CD8-positive, alpha-beta memory T cell (primary cell): ENCODE measurements at places on chromosomes 1 and 21. TPM values are rescaled to one million over a fixed set of nuclear protein-coding genes. Genes with fewer than 3 reads are reported as not detected.
A peak's percentile ranks its signal among the peaks of the same experiment; 100 is the strongest.

- no peaks in the 10 kb centered on the region for H3K4me1 ChIP-seq
- no peak overlapping the region for H3K27ac ChIP-seq
Measured at GRCh38 chr1:210557426-210558077, 228.8 kb downstream of the HHAT start.

BRDT gene
- total RNA-seq = not detected

FCRL5 gene
- total RNA-seq = not detected

GRCh38 chr1:116277840-116278540, 95.1 kb upstream of the ATP1A1 start:
- no peaks in the 10 kb centered on the region for H3K27me3 ChIP-seq
- no peak overlapping the region for H3K27ac ChIP-seq
- H3K4me3 ChIP-seq = no peak overlapping the region
- DNase-seq = no peak

- H3K4me1 ChIP-seq = peaks cover 27% of the 10 kb centered on the region
- H3K4me3 ChIP-seq = no peak overlapping the region
- no peaks in the 10 kb centered on the region for H3K27me3 ChIP-seq
- no peaks in the 10 kb centered on the region for H3K36me3 ChIP-seq
- no peak overlapping the region for H3K27ac ChIP-seq
Measured at GRCh38 chr1:23916209-23917131, 3.3 kb upstream of the CNR2 start.

DNA sequence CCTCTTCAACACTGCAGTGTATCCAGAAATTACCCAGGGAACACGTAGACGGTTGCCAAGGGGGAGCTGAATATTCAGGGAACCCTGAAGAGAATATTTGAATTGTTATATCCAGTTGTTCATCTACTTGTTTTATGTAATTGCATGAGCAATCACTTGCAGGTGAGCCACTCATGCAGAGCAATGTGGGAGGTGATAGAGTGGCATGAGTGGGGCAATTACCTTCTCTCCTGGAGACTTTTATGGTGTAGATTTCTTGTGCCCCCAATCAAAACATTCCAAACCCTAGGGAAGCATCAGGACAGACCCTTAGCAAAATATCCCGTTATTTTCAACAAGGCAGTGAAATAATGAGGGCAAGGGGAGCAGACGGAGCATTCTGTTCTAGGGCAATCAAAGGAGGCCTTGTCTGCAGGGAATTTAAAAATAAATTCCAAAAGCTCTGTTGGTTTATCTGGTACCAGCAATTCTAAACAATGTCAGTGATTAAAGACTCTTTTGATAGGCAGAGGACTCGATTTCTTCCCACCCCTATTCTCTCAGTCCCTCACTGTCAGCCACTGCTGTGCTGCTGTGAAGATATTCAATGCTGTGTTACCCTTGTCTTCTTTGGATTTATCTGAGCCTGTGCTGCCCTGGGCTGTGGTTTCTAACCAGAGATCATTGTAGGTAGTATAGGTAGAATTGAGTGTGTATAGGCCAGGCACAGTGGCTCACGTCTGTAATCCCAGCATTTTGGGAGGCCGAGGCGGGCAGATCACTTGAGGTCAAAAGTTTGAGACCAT, 180.2 kb upstream of the MAP1LC3C start:
- no peak overlapping the region for H3K4me3 ChIP-seq
- no peak for DNase-seq
- no peaks in the 10 kb centered on the region for H3K27me3 ChIP-seq
- no peak overlapping the region for H3K27ac ChIP-seq

DNA sequence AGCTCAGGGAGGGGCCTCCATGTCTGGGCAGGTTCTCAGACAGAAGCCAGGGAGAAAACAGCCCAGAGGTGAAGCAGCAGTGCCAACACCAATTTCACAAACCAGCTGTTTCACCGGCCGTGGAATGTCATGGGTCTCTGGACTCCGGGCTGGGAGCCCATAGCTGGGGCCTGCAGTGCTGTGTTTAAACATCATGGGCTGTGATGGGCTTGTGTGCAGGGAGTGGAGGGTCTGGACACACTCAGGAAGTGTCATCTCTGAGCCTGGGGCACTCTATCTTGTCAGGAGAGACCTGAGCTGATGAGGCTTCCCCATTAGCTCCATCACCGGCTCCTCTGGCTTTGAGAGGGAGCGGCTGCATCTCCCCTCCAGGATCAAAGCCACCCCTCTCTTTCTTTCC, 173.6 kb upstream of the IGSF21 start:
- DNase-seq = no peak
- no peak overlapping the region for H3K4me3 ChIP-seq
- H3K27ac ChIP-seq = no peak overlapping the region
- no peaks in the 10 kb centered on the region for H3K27me3 ChIP-seq

- H3K4me3 ChIP-seq = no peak overlapping the region
- H3K27me3 ChIP-seq = no peaks in the 10 kb centered on the region
Measured at GRCh38 chr21:9750341-9751086, 770.9 kb upstream of the TPTE start.

- peaks cover 10% of the 10 kb centered on the region for H3K4me1 ChIP-seq
- H3K27me3 ChIP-seq = no peaks in the 10 kb centered on the region
- H3K27ac ChIP-seq = no peak overlapping the region
- DNase-seq = peak; percentile 9
Measured at GRCh38 chr1:221435504-221435904, 306.4 kb downstream of the DUSP10 start.

- H3K4me1 ChIP-seq = peaks cover 30% of the 10 kb centered on the region
- DNase-seq = peak; percentile 40
- H3K27ac ChIP-seq = no peak overlapping the region
- peaks cover 4% of the 10 kb centered on the region for H3K27me3 ChIP-seq
- H3K4me3 ChIP-seq = peak overlapping the region; percentile 42
Measured at GRCh38 chr21:42614396-42614795, 39.0 kb upstream of the PDE9A start.

DNA sequence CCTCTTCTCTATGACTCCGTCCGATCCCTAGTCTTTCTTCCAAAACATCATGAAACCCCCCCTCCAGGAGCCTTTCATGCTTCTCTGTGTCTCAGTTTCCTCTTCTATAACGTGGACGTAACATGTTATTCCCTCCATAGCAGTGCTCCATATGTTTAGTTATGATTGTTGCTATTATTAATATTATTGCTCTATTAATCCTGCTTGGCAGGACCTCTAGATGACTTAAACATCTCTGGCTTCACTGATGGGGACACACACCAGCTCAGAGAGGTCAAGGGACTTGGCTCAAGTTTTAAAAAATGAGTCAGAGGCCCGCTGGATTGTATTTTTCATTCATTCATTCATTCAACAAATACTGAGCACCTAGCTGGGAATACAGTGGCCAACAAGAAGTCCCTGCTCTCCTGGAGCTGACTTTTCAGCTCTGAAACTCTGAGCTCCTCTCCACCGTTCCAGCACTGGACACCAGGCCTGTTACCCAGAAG, 404 bp upstream of the CPLANE2 start:
- H3K27me3 ChIP-seq = no peaks in the 10 kb centered on the region
- H3K4me1 ChIP-seq = peaks cover 24% of the 10 kb centered on the region
- no peak for DNase-seq

TRIM45 gene
- total RNA-seq = 0.84 TPM

KRTAP12-2 gene
- not detected for total RNA-seq

DNA sequence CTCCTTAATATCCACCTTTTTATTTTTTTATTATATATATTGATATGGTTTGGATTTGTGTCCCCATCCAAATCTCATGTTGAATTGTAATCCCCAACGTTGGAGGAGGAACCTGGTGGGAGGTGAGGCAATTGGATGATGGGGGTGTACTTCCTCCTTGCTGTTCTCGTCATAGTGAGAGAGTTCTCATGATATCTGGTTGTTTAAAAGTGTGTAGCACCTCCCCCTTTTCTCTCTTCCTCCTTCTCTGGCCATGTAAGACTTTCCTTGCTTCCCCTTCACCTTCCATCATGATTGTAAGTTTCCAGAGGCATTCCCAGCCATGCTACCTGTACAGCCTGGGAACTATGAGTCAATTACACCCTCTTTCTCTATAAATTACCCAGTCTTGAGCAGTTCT, 22.7 kb upstream of the CCSAP start:
- H3K4me1 ChIP-seq = no peaks in the 10 kb centered on the region
- no peaks in the 10 kb centered on the region for H3K36me3 ChIP-seq
- H3K27ac ChIP-seq = no peak overlapping the region
- H3K4me3 ChIP-seq = no peak overlapping the region
- no peaks in the 10 kb centered on the region for H3K27me3 ChIP-seq

TFF2 gene
- not detected for total RNA-seq

PNRC2 gene
- 157 TPM for total RNA-seq

DNA sequence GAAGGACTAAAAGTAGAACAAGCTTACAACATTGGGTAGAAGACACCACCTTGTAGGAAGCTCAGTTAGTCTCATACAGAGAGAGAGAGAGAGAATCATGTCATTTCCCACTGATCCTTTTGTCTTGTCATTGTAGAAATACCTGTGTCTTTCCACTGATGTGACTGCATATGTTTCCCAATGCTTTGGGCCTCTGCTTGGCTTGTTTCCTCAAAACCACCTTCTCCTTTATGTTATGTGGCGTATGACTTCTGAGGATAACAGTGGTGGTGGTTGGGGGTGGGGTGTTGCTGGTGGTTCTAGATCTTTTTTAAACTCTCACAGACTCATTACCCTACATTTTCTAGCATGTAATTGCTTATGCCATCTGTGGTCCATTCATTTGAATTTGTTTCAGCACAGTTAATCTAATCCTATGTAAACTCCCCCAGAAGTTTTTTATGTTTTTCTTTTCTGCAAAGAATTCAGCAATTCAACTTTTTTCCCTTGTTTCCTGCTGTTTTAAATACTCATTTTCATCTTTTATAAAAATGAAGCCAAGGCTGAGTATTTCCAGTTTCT, 9.3 kb downstream of the RGL1 start:
- H3K4me3 ChIP-seq = no peak overlapping the region
- H3K4me1 ChIP-seq = no peaks in the 10 kb centered on the region
- H3K27me3 ChIP-seq = no peaks in the 10 kb centered on the region
- H3K36me3 ChIP-seq = no peaks in the 10 kb centered on the region
- H3K27ac ChIP-seq = no peak overlapping the region

DNA sequence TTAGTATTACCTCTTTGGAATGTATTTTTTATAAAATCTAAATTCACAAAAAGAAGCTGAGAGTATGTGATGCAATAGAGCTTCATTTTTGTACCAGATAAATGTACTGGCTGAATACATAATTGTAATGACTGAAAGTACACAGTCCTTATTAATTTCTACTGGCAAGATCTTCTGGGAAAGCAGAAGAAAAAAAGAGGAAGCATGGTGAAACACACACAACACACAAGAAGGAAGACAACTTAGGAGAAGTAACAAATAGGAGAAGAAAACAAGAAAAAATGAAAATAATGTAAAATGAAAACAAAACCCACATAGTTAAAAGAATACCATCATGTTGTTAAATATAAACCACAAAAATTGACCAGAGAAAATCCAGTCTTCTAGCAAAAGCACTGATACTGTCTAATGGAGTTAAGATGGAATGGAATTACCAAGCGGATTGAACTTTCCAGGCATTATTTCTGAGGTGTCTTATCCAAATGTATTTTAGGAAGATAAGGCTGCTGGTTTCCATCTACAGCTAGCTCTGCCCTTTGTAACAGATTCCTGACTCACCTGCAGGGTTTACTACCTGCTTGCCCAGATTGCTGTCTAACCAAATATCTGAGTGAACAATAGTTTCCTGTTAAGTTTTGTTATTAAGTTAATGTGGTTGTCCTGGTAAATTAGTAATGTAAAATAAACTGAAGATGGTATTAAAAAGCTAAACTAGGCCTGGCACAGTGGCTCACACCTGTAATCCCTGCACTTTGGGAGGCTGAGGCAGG, 4.5 kb upstream of the COP1 start:
- H3K27me3 ChIP-seq = no peaks in the 10 kb centered on the region
- DNase-seq = no peak
- H3K4me3 ChIP-seq = no peak overlapping the region

DNA sequence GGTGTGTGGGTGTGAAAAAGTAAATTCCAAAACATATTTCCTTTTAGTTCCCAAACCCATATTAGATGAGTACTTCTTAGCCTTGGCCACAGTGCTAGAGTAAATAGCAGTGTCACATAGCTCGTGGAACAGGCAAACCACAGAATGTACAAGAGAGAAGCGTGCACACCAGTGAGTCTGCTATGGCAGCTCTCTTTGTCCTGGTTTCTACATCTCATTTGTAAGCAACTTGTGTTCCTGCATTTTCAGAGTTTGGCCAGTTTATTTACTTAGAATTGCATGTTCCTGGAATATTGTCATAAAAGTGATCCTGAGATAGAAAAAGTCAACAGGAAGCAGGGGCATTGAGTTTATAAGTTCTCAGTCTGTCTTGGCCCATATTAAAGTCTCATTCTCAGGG, 142.1 kb downstream of the DHRS3 start:
- H3K27ac ChIP-seq = peak overlapping the region; percentile 32
- peaks cover 100% of the 10 kb centered on the region for H3K4me1 ChIP-seq
- no peak overlapping the region for H3K4me3 ChIP-seq
- H3K27me3 ChIP-seq = no peaks in the 10 kb centered on the region
- no peaks in the 10 kb centered on the region for H3K36me3 ChIP-seq

DNA sequence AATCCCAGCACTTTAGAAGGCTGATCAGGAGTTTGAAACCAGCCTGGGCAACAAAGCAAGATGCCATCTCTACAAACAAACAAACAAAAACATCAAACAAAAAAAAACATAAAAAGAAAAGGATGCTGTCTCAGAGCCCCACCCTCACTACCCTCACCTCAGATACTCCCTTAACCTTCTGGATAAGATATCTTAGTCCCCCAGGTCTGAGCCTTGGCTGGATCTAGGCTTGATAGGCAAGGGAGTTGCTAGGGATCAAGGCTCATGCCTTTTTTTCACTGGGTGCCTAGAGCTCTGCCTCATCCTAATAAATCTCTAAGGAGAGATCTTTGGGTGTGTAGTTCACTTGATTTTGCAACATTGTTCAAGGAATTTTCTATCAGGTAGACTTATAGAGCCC, 7.4 kb downstream of the HDAC1 start:
- H3K27me3 ChIP-seq = no peaks in the 10 kb centered on the region
- H3K27ac ChIP-seq = no peak overlapping the region
- H3K4me3 ChIP-seq = no peak overlapping the region
- peaks cover 46% of the 10 kb centered on the region for H3K4me1 ChIP-seq
- DNase-seq = no peak
- H3K36me3 ChIP-seq = peaks cover 19% of the 10 kb centered on the region

DNA sequence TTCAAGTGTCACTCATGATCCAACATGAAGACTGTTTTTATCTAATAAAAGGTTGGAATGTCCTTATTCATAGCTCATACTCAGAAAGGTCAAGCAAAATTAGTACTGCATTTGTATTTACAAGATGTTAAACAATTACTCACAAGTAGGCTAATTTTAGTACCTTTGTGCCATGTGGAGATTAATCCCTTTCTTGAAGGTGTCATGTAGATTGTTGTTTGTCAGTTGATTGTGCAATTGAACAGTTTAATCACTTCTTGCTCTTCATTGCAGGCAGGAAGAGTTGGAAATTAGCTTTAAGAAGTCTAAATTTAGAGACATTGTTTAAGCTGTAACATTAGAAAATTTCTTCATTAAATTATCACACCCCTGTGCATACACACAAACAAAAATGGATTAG, 847.1 kb downstream of the KCNT2 start:
- no peak for DNase-seq
- H3K4me3 ChIP-seq = no peak overlapping the region
- H3K36me3 ChIP-seq = no peaks in the 10 kb centered on the region
- H3K4me1 ChIP-seq = no peaks in the 10 kb centered on the region
